ENCODE measurements at places on chromosomes 2 and 18. TPM values are rescaled to one million over a fixed set of nuclear protein-coding genes. Genes with fewer than 3 reads are reported as not detected.

M1AP gene
- total RNA-seq, result 0.69 TPM

LYPD6B gene
- 9.4 TPM for total RNA-seq

GRCh38 chr2:215745331-215745730 lies 268.0 kb downstream of the MREG start:
- no peak for DNase-seq

TM4SF20 gene
- total RNA-seq, result 0.10 TPM

GRCh38 chr2:24819442-24820174 lies 26.4 kb downstream of the CENPO start:
- no peak for DNase-seq

DNA sequence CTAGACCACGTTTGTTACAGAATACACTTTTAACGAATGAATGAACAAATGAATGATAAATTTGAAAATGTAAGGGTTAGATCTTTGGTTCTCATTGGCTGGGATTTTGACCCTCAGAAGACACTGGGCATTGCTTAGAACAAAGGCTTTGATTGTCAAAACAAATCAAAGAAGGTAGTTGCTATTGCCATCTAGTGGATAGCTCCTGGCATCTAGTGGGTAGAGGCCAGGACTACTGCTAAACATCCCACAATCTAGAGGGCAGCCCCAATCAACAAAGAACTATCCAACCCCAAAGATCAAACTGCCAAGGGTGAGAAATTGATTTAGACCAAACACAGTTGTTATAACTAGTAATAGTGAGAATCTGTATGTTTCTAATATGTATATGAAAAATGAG lies 552.3 kb downstream of the KCNJ3 start:
- DNase-seq, result no peak

LIMS2 gene
- 6.0 TPM for total RNA-seq

DNA sequence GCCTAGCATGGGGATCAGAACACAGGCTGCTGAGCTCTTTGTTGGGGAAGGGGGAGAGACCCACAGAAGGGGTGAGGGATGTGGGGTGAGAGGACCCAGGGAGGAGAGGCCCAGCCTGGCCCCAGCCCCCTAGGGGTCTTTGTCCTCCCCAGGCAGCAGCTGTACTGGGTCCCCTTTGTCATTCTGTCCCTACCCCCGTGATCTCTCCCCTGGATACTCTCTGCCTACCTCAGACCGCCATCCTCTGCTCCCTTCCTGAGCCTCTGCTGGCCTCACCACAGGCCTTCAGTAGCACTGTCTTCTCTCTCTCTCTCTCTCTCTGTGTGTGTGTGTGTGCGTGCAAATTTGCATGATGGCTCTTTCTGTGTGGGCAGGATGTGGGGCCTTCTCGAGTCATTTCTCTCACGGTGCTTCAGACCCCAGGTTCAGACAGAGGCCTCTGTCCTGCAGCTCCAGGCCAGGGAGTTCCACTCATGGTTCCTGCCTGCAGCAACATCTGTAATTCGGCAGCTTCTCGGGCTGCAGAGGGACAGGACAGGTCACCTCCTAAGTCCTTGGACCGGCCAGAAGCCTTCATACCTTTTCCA lies 1.4 kb downstream of the PSD4 start:
- DNase-seq, result no peak

DNA sequence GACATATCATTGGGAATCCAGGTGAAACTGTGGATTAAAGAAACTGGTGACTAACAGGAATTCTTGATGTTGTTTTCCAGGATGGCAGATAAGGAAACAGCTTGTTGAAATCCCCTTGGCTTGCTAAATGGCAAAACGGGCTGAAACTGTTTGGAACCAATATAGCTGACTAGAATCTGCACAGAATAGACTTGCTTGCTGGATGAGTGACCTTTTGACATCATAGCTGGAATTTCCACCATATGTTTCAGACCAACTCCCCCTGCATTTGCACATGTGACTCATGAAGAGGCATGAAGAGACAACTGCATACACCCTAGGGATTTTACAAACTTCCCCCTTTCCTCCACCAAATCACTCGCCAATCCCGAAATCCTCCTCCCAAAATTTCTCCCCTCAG lies 87.7 kb upstream of the LYPD1 start:
- no peak for DNase-seq

AP1S3 gene
- total RNA-seq, result 9.4 TPM

GRCh38 chr2:215969131-215969841 lies 44.1 kb downstream of the MREG start:
- DNase-seq, result no peak

- no peak for DNase-seq
These were observed 69.9 kb downstream of the PLB1 start for GRCh38 chr2:28565720-28566295.

GPR39 gene
- 0.79 TPM for total RNA-seq

GRCh38 chr18:76395609-76396008 lies 99.4 kb downstream of the ZNF516 start:
- DNase-seq, result no peak

- DNase-seq, result no peak
These were observed 122.5 kb upstream of the HAAO start for GRCh38 chr2:42914860-42915259.

GRCh38 chr2:38260469-38260868 lies 116.6 kb downstream of the ATL2 start:
- DNase-seq, result no peak

GRCh38 chr2:74895001-74895400 lies 61.1 kb downstream of the HK2 start:
- no peak for DNase-seq

- no peak for DNase-seq
These were observed 2.9 kb upstream of the INSIG2 start for GRCh38 chr2:118085173-118086023.

DNA sequence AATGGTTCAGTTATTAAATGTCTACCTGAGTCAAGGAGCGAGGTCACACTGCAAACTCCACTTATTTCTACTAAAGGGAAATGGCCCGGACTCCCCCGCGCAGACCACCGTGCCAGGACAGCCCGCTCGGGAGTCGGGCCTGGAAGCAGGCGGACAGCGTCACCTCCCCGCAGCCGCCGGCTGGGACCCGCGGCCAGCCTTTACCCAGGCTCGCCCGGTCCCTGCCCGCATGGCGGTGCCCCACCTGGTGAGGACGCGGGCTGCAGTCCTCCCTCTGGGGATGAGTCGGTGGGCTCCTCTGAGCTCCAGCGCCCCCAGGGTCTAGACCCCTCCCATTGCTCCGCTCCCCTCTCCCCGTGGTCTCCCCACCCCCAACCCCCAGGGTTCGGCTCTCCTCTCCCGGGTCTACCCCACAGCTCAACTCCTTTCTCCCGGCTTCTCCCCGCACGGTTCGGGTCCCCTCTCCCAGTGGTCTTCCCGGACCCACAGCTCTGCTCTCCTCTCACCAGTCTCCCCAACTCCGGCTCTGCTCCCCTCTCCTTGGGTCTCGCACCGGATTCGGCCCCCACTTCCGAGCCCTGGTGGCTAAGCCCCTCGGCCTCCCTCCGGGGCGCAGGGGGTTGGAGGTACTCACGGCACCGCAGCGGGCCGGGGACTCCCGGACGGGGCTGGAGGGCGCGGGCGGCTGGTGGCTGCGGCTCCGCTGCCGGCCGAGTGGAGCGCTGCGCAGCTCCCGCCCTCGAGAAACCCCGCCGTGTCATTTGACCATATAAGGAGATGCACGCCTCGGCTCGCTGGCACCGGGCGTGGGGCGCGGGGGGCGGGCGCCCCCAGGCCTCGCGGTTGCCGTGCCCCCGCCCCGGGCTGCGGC lies at the start of gene FHL2:
FHL2 (minus strand) TSS at position 716 of the 871 bp plus-strand sequence. CDS start 12,535 bp downstream, outside the sequence.
- DNase-seq, result no peak

- no peak for DNase-seq
These were observed 8.7 kb downstream of the CTIF start for GRCh38 chr18:48547531-48547981.

DNA sequence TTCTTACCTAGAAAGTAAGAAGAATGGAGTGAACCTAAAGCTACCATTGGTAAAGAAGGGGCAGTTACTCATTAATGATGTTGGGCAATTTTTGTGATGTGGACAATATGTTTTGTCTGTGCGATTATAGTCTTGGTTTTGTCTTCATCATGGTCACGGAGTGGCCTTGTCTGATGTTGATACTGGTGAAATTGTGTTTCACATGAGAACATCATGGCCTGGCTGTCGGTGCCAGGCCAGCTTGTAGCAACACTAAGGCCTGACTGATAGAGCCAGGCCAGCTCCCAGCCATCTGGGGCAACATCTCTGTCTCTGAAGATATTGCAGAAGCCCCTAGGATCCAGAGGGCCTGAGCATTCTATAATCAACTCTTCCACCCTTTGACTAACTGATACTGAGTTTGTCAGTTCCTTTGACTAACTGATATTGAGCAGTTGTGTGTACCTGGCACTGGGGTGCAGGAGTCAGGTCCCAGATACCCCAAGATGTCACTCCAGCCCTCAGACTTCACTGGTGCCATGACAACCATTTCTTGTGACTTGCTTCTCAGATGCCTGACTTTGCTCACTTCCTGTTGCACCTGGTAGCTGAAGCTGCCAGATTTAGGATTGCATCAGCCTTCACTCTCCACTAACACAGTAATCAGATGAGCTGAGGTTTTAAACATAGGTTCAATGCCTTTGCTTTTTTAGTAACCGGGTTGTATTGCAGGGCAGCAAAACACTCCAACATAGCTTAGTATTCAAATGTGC lies 62.5 kb downstream of the RPIA start:
- DNase-seq, result no peak

FIGN gene
- 9.8 TPM for total RNA-seq

UGT1A3 gene
- not detected for total RNA-seq
